NCI-H446 (cell line): ENCODE measurements at places on chromosomes 6 and 20.

GRCh38 chr20:57250607-57251343 lies 15.7 kb downstream of the BMP7 start:
- DNase-seq = no peak

DNA sequence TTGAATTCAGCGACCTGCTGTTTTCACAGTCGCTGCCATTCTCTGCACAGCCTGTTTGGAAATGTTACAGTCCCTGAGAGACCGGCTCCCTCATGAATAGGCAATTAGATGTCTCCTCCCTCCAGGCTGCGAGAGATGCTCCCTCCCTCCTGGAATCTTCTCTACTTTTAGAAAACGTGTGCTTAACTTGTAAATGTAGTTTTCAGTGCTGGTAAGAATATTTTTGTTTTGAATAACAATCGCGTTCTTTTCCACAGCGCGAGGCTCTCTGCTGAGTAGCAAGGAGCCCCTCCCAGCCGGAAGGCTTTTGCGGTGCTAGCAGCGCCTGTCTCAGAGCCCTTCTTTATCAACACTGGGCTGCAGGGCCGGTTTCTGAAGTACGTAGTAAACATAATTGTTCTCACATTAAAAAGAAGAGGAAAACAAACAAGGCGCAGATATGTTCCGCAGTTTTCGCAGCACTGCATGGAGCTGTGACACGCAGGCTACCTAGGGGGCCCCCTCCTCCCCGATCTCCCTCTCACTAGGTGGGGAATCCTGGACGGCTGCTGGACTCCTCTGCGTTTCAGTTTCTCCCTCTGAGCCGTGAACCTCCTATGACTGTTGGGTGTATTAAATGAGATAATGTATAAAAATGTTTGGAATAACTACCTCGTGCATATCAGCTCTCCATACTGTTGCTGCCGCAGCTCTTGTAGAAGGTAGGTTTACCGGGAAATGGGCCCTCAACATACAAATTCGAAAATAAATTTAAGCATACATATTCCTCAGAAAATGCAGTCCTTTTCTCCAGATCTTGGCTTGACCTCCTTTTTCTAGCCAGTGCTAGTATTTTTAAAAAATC lies 79.0 kb upstream of the SPACA1 start:
- DNase-seq = no peak

DNA sequence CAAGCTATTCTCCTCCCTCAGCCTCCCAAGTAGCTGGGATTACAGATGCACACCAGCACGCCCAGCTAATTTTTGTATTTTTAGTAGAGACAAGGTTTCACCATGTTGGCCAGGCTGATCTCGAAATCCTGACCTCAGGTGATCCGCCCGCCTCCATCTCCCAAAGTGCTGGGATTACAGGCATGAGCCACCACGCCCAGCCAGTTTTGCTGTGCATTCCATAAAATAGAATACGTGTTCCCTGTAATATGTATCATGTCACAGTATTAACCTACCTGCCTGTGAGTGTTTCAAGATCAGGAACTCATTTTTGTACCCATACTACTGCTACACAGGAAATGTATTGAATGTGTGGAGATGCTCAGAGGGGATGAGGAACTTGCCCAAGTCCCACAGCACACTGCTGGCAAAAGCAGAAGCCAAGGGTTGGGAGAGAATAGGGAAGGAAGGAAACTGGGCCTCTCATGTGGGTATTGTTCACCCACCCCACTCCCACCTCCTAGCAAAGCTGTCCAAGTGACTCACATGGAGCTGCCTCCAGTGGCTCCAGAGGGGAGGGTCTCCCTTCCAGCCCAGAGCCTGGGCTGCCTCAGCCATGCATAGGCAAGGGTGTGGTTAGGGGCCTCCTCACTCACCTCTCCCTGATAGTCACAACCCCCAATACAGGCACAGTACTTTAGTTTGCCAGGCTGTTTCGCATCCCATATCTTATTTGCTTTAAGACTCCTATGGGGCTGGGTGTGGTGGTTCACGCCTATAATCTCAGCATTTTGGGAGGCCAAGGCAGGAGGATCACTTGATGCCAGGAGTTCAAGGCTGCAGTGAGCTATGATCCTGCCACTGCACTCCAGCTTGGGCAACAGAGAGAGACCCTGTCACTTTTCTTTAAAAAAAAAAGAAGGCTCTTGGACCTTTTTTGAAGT lies 9.4 kb downstream of the HM13 start:
- DNase-seq = no peak

DNA sequence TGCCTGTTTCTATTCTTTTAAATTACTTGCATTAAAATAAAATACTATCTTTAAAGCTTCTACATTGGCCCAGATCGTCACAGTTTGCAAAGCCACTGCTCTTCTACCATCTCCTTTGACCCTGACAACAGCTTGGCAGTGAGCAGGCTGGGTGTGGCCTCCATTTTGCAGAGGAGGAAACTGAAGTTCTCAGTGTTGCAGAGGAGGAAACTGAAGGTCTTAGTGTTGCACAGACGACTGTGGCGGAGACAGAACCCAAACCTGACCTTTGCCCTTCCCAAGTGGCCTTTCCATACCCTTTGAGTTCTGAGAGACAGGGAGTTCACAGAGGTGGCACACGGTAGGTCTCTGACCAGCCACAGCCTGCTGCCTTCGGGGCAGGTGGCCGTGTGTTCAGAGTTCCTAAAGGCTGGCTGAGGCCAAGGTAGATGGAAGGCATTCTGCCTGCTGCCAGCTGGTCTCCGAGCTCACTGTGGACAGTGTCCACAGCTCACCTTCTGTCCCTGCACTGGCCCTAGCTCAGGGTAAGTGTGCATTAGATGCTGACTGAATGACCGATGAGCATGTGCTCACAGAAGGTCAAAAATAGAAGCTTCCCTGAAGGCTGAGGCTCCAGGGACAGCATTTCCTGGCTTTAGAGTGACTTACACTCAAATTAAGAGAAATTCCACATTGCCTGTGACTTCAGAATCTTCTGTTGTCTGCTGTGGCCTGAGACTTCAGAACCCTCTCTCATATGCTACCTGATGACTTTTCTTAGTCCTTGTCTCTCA lies 113.5 kb upstream of the SLC24A3 start:
- no peak for DNase-seq

- DNase-seq = no peak
Measured at GRCh38 chr6:105495515-105495914, 92.6 kb upstream of the PREP start.

DNA sequence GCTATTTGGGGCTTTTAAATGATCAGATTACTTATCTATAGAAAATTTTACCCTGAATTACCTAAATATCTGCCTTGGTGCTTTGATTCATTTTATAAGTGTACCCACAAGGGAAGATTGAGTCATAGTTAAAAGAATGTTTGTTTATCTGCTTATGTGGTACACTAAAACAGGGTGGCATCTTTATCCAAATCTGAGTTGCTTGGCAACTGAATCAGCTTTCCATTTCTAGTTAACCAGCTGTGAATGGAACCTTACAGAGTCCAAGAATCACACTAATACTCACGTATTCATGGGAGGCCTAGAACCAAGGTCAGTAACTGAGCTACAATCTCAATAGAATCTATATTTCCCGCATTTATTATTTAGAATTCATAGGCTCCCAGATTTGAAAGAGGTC lies 44.0 kb upstream of the CAP2 start:
- no peak for DNase-seq

DNA sequence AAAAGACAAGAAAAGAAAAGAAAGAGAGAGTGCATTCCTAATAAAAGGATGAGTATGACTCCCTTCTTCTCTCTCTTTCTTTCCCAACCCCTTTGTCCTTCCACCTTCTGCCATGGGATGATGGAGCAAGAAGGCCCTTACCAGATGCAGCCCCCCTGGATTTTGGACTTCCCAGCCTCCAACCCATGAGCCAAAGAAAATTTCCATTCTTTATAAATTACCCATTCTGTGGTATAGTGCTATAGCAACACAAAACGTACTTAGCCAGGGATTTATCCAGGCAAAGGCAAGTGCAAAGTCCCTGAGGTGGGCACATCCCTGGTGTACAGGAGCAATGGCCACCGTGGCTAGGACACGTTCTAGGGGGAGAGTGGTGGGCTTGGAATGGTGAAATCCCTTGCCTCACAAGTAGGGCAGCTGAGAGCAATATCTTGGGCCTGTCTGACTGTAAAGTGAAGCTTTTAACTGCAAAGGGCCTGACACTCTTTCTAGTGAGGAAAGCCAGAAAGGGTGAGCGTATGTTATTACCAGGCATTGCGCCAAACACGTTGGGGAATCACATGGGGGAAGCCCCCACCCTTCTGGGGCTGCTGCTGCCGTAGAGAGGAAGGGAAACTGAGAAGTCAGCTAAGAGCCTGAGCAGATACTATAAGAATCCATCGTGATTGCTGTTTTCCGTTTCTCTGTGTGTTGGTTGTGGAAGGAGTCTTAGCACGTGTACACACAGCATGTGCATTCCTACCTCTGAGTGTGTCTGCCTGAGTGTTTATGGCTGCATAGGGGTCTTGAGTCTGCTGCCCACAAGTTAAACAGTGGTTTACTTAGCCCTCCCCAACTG lies 50.7 kb upstream of the SIRPA start:
- DNase-seq = peak; percentile 71

DNA sequence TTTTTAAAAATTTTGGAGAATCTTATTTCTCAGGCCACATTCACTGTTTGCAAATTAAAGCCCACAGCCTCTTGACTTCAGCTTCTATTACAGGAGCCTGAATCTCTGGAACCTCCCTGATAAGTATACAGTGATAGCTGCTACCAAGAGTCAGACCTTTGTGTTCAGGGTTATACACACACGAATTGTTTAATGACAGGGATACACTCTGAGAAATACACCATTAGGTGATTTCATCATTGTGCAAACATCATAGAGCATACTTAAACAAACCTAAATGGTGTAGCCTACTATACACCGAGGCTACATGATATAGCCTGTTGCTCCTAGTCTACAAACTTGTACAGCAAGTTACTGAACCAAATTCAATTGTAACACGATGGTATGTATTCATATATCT lies 473.9 kb downstream of the PKHD1 start:
- no peak for DNase-seq

- DNase-seq = no peak
Measured at GRCh38 chr6:100810015-100810414, 71.1 kb downstream of the ASCC3 start.

DNA sequence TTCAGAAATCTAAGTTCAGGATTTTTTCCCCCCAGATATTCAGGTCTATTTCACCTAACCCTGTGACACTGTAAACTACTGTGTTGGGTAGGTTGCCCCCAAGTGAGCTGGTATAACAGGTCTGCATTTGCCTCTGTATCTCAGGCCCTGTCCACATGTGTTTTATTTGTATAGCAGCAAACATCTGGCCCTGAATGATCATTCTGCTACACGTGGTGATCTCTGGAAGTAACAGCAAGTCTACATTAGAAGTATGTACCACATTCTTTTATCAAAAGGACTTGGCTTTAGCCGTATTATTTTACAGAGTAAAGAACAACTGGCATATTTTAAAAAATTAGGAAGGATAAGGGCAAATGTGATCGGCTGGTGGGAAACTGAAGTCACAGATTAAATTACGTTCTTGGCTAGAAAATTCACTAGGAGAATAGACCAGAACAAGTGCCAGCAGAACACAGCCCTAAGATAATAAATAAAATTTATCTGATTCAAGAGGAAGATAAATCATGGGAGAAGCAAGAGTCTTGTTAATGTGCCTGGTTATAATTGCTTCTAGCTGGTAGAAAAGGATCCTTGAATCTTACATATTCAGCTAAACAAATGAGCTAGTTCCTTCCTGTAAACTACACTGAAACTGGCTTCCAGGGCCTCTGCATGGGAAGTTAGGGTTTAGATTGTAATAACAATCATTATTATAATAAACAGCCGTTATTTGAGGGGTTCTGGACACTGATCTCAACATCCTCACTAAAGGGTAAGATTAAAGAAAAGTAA lies 192.1 kb downstream of the SAMD5 start:
- no peak for DNase-seq

DNA sequence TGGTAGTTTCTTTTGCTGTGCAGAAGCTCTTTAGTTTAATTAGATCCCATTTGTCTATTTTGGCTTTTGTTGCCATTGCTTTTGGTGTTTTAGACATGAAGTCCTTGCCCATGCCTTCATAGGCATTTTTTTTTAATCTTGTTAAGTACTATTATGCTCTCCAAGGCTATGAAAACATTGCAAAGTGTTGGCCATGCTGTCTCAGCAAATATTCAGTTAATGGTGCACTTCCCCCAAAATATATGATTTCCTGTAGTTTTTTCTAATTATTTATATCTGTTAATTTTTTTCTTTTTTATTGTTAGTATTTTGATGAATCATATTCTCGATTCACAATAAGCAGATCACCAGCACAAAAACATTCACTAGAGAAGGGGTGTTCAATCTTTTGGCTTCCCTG lies 806.1 kb upstream of the FLRT3 start:
- no peak for DNase-seq

- DNase-seq = no peak
Measured at GRCh38 chr20:61934716-61935530, 130.8 kb downstream of the TAF4 start.

DNA sequence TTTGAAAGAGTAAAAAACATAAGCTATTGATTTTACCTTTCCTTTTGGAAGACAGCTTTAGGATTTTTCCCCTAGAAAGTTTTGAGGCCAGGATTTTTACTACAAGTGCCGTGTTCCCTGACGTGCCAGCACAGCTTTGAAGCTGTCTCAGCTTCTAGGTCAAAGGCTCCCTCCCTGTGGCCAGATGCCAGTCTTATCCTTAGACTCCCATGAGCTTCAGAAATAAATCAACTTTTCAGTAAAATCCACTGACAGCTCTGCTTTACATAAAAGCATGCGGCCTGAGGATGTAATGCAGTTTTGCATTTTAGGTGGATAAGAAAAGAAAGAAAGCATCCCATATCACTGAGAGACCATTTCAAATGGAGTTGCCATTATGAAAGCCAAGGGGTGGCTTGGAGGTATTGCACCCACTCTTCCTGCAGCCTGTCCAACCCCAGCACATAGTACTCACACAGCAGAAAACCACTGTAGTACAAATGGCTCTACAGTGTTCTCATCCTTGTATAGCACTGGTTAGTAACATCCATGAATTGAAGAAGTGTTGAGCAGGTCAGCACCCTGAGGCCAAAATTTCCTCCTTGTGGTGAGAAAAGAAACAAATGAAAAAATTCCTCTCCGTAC lies 15.2 kb upstream of the ATXN1 start:
- DNase-seq = no peak

DNA sequence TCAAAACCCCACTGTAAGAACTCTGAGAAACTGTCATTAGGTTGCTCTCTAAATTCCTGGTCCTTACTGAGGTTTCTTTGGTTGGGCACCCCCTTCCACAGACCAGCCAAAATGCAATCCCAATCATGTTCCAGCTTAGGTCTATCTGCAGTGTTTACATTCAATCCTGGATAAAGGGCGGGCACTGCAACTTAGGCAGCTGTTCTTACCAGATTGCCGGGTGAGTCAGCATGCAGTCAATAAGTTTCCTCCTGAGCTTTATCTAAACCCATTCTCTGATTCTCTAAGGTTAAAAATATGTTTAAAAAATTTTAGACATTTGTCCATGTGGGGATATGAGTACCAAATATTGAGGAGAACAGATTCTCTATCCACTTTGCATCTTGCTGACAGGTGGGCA lies 197.8 kb downstream of the HAO1 start:
- DNase-seq = no peak

- no peak for DNase-seq
Measured at GRCh38 chr6:9623228-9623832, 791.5 kb downstream of the TFAP2A start.
